Cortex of kidney (tissue), 1 donor: ENCODE measurements at places on chromosomes 1 and 21.

DNA sequence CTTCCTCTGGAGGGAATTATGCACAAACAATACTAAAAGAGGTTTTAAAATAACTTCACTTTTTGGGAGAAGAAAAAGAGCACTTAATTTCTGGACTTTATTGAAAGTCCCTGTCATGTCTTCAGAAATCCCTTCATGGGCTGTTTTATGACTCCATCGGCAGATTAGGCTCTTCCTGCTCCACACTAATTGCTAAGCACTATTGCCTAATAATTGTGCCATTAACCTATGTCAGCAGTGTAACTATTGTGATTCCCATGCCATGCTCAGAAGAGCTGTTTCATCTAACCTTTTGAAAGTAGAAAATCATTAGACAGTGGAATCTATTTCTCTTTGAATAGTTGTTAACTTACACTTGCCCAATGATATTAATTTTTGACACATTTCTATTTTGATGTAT, 489.3 kb upstream of the RUNX1 start:
- no peak for DNase-seq

GRCh38 chr1:226977643-226978431, 37.7 kb downstream of the COQ8A start:
- no peak for DNase-seq

DNA sequence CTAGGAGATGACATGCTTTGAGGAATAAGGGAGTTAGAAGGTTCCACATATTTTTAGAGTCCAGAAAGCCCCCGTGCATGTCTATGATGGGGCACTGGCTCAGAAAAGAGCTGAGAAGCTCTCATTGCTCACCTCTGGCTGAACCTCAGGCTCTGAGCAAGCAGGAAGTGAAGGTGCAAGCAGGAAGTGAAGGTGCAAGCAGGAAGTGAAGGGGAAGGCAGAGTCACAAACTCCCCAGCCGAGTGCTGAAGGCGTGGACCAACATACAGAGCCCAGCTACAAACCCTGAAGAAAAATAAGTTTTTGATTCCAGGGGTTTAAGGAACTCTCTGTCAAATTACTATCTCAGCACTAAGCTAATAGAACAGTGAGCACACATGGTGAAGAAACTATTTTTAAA, 7.0 kb downstream of the KRTAP10-8 start:
- DNase-seq = no peak

GRCh38 chr21:39073717-39074116, 109.5 kb downstream of the PSMG1 start:
- no peak for DNase-seq

DNA sequence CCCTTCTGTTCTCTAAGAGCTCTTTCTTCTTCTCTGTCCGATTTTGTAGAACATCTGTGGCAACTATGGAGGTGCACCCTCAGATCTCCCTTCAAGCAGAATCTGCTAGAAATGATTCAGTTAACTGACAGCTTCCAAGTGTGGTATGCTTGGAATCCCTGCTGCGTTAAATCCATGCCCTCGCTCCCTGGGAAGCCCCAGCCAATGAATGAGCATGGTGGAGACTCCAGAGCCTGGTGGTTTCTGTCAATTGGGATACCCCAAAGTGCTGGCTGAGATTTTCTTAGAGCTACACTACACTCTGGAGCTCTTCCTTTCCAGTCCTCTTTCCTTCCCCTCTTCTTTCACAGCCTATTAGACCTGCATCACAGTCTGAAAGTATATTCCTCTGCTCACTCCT, 116.3 kb upstream of the C1orf21 start:
- DNase-seq = no peak

- DNase-seq = no peak
Measured at GRCh38 chr1:65011983-65012382, 45.6 kb upstream of the JAK1 start.

DNA sequence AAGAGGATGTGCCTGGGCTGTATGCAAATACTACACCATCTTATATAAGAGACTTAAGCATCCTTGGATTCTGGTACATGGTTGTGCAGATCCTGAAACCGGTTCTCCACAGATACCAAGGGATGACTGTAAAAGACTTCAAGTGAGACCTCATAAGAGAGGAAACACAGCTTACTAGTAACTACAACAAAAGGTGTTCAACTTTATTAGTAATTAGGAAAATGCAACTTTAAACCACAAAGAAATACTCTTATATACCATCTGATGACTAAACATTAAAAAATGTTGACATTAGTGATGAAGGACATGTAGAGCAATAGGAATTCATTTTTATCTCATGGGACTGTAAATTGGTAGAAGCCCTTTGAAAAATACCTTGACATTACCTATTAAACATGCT, 102.7 kb downstream of the RASAL2 start:
- no peak for DNase-seq

GRCh38 chr1:86429835-86430234, 5.9 kb downstream of the CLCA2 start:
- no peak for DNase-seq
